ENCODE measurements at places on chromosomes 12 and 14.

DNA sequence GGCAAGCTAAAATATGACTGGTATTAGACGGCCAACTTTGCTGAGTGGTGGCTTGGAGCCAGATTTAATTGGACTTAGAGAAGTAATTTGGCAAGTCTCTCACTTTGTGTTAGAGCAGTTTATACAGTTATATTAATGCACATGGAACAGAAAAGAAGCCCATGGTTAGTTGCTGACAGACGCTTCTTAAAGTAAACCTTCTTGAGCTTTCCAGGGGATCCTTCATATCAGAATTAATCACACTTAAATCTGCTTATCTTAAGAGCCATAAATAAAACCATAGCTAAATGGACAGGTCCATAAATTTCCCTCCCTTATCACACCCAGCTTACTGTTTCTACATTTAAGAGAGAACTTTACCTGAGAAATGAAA, 9.6 kb downstream of the GSG1 start:
- DNase-seq: no peak

DNA sequence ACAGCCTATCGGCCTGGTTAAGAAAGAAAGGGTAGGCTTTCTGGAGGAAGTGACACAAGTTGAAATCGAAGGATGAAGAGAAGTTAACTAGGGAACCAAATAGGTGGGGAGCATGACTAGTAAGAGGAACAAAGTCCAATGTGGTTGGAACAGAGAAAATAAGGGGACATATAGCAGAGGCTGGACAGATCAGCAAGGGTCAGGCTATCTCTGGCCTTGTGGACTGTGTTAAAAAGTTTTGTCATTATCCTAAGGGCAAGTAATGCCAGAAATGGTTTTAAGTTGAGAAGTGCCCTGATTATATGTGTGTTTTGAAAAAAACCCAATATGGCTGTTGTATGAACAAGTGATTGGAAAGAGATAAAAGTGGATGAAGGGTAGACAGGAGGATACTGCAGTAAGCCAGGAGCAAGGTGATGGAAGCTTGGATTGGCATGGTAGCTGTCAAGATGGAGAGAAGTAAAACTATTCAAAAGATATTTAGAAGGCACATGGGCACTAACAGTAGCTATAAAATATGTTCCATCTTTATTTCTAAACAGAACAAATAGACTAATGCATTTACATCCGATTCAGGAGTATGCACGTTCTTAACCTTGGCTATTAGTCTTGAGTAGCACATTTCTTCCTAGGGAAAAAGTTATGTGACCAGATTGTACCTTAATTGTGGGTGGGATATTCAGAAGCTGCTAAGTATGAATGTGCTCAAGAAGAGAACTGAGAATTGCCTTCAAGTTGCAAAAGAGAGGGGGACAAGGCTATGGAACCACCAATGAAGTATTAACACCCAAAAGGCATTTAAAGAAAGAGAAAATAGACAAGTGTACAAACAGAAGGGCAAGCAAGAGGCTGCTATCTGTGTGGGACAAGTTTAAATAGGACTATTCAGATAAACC, 46.8 kb upstream of the OR5AU1 start:
- no peak for DNase-seq

DNA sequence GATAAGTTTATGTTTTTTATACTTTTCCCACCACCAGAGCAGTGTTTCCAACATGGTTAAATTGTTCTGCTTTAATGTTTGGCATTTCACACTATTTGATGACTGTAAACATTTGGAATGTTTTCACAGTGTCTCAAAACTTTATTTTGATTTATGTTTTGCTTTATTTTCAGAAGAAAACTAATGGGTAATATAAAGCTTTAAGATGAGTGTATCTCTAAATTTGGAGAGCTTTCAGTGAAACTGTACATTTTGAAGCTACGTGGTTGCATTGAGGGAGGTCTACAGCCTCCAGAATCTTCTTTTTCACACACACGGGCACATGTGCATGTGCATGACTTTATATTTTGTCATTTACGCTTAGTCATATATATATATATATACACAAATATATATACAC, 10.7 kb downstream of the BICD1 start:
- DNase-seq: no peak

DNA sequence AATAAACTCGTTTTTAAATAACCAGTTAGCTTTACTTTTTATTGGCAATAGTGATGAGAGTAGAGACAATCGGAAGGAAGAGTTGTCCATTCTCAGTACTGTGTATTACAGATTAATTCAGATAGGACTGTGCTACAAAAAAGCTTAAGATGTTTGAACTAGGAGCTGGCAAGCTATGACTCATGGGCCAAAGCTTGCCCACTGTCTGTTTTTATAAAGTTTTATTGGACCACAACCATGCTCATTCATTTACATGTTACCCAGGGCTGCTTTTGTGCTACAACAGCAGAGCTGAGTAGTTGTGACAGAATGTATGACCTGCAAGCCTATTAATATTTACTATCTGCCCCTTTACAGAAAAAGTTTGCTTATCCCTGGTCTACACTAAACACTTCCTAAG, 19.4 kb downstream of the GNS start:
- DNase-seq: no peak

DNA sequence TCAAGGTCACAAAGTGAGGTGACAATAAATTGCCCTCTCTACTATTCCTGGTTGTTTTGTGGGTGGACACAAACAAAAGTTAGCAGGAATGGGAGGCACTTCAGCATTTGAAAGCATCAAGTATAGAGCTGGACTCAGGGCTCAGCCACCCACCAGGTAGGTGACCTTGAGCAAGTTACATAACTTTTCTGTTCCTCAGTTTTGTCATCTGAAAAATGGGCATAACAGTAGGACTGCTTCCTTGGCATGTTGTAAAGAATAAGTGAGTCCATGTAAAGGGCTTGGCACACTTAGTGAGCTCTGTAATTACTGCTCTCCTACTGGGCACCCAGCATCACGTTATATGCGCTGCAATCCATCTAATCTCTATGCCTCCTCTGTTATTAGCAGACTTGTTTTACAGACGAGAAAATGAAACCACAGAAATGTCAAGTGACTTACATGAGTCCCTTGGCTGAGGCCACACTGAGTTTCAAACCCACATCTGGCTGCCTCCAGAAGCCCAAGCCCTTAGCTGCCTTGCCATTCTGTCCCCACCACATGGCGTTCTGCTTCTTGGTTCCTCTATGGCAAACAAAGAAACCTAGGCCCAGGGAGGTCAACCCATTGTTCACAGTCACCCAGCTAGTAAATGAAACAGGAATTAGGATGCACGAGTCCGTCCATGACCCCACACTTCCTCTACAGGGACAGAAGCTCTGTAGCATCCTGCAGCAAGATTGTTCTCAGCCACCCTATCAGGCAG, 63.2 kb upstream of the SLC24A4 start:
- DNase-seq: no peak

GRCh38 chr12:46197883-46198282, 71.0 kb downstream of the SLC38A1 start:
- no peak for DNase-seq

DNA sequence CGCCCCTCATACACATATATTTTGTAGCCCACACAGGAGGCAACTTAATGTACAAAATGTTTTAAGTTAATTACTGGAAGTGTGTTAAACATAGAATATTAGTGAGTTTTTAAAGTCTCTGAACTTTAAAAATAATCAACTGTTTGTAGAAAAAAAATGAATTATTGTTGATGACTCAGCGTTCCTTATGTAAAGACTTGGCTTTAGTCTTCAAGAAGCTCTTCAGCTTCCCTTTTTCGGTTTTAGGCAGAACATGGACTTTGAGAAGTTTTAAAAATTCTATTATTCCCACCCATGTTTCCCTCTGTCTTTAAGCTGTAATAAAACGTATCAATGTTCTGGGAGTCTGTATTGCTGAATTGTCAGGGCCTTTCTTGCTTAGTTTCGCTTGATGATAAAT, 269.5 kb downstream of the FBXL14 start:
- no peak for DNase-seq

- peak; percentile 74 for DNase-seq
Observed at GRCh38 chr12:110314308-110314707, 33.3 kb downstream of the ATP2A2 start.

DNA sequence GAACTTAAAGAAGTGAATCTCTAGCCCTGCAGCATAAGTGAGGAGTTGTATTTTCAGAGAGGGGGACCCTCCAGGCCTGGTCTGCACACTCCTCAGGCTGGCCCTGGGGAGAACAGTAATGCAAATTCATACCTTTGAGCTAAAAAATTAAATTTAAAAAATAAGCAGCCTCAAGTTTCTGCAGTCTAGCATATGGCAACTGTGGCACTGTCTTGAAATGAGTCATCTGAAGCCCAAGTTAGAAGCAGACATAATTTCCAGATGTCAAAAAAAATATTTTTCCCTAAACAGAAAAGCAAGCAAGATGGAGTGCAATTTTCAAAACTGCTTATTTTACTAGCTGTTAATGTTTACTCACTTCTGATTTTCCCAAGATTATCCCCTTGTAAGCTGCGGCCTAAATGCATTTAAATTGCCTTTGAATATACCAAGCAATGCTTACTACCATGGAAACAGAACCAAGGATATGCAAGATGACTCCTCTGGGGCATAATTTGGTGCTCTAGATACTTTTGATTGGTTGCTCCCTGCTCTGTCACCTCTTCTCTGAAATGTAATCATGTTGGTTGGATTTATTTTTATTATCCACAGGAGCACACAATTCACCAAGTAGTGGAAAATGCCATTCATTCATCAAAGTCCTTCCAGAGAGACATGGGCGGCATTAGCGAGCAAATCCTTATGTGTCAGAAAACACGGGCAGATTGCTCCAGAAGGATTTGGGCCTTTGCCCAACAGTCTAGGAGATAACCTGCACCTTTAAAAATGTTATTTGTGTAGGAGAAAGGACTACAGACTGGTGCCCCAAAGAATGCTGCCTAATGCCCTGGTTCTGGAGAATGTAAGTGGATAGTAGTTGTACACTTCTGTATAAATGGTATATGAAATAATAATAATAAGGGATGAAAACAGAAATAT, 25.0 kb upstream of the DHRS7 start:
- DNase-seq: no peak

Data from cardiac fibroblast (primary cell).